ENCODE measurements at places on chromosomes 12 and 14.

GRCh38 chr12:125685915-125686314 is 620.7 kb downstream of the AACS start:
- H3K36me3 ChIP-seq: no peaks in the 10 kb centered on the region
- DNase-seq: no peak
- H3K4me3 ChIP-seq: no peak overlapping the region
- H3K27me3 ChIP-seq: no peaks in the 10 kb centered on the region
- H3K27ac ChIP-seq: no peak overlapping the region

GRCh38 chr14:33511851-33512640 is 438.8 kb downstream of the EGLN3 start:
- DNase-seq: no peak
- H3K27me3 ChIP-seq: no peaks in the 10 kb centered on the region
- H3K27ac ChIP-seq: no peak overlapping the region
- no peak overlapping the region for H3K4me3 ChIP-seq
- H3K4me1 ChIP-seq: no peaks in the 10 kb centered on the region

DNA sequence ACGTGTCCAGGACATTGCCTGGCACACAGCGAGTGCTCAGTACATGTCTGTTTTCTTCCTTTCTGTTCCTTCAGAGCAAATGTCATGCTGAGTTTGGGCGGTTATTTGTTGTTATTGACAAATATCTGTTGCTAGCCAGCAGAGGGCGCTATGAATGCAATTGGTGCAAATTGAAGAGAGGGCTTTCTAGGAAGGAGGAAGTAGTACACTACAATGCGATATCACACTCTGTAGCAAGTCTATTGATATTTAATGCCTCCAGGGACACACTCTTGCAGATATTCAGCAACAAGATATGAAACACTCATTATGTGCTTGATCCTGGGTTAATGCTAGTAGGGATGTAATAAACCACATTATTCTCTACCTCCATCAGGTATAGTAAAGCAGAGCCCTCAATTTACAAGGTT is 267.3 kb upstream of the SRRM4 start:
- no peaks in the 10 kb centered on the region for H3K27me3 ChIP-seq
- no peaks in the 10 kb centered on the region for H3K36me3 ChIP-seq
- no peak overlapping the region for H3K27ac ChIP-seq
- no peaks in the 10 kb centered on the region for H3K4me1 ChIP-seq
- H3K4me3 ChIP-seq: no peak overlapping the region

- H3K27ac ChIP-seq: no peak overlapping the region
- H3K36me3 ChIP-seq: no peaks in the 10 kb centered on the region
- no peaks in the 10 kb centered on the region for H3K4me1 ChIP-seq
- no peak for DNase-seq
- H3K27me3 ChIP-seq: no peaks in the 10 kb centered on the region
These were observed 116.5 kb downstream of the TTC6 start for GRCh38 chr14:37711831-37712475.

DNA sequence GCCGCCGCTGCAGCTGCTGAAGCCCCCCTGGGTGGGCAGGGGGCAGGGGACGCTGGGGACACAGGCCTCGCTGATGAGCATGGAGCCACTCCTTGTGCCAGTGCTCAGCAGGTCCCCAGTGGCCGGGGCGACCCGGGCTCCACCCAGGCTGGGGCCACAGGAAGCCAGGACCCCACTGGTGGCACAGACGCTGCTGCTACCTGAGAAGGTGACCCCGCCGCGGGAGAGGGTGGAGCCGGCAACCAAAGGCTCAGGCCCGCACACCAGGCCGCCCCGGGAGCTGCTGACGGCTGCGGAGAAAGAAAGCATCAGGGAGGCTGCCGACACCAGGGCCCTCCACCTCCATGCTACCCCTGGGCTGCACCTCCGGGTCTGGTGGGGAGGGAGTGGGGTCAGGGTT is 7.4 kb downstream of the KRT84 start:
- H3K4me1 ChIP-seq: no peaks in the 10 kb centered on the region
- no peak for DNase-seq
- no peak overlapping the region for H3K4me3 ChIP-seq
- H3K27ac ChIP-seq: no peak overlapping the region
- no peaks in the 10 kb centered on the region for H3K36me3 ChIP-seq

- no peak overlapping the region for H3K4me3 ChIP-seq
- H3K36me3 ChIP-seq: no peaks in the 10 kb centered on the region
These were observed 245.4 kb upstream of the DIO3 start for GRCh38 chr14:101315802-101316296.

GRCh38 chr14:21092273-21093011 is 6.0 kb downstream of the ZNF219 start:
- no peak overlapping the region for H3K27ac ChIP-seq
- no peak overlapping the region for H3K4me3 ChIP-seq
- H3K27me3 ChIP-seq: no peaks in the 10 kb centered on the region
- H3K4me1 ChIP-seq: peaks cover 9% of the 10 kb centered on the region
- H3K36me3 ChIP-seq: no peaks in the 10 kb centered on the region
- peak; percentile 93 for DNase-seq

GRCh38 chr12:24977711-24978110 is 28.8 kb upstream of the BCAT1 start:
- H3K4me3 ChIP-seq: no peak overlapping the region
- DNase-seq: no peak
- H3K36me3 ChIP-seq: no peaks in the 10 kb centered on the region
- H3K27me3 ChIP-seq: no peaks in the 10 kb centered on the region
- no peaks in the 10 kb centered on the region for H3K4me1 ChIP-seq

DNA sequence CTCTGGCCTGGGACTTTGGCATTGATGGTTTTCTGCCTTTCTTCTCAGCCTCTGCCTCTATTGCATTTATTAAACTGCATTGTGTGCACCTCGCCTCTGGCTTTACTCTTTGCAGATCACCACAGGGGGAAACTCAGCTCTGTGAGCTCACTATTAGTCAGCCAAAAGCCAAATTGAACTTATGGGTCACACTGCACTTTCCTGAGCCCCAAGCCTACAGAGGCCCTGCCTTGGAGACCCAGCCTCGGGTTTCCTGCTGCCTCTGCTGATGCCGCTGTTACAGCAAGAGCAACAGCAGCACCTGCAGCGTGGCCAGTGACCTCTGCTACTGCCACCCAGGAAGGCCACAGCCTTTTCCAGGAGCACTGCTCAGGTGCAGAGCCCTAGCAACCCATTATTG is 122.5 kb downstream of the DAD1 start:
- no peak overlapping the region for H3K27ac ChIP-seq
- no peaks in the 10 kb centered on the region for H3K27me3 ChIP-seq
- H3K4me3 ChIP-seq: no peak overlapping the region

DNA sequence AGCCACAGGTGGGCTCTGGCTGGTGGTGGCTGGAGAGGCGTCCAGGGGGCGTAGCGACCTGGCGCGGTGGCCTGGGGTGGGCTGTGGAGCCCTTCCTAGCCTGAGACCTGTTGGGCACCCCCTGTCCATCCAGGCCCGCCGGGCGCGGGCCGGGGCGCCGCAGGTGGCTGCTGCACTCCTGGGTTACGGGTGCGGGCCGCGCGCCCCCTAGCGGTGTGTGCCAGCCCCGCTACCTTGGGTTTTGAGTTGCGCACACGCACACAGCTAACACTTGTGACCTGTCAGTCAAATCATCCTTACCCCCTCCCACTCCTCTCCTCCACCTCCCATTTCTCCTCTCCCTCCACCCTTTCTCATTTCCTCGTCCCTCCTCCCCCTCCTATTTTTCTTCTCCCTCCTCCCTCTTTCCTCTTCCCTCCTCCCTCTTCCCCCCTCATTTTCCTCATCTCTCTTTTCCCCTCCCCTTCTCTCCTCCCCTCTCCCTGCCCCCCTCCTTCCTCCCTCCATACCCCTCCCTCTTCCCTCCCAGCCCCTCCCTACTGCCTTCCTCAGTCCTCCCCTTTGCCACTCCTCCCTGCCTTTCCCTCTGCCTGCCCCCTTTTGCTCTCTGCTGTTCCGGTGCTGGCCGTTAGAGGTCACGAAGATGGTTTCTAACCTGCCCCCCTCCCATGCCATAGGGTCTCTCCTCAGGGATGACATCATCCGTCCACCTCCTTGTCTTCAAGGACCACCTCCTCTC is 2.3 kb downstream of the MEG3 start:
- no peak overlapping the region for H3K27ac ChIP-seq
- no peaks in the 10 kb centered on the region for H3K36me3 ChIP-seq
- no peaks in the 10 kb centered on the region for H3K4me1 ChIP-seq
- no peaks in the 10 kb centered on the region for H3K27me3 ChIP-seq
- H3K4me3 ChIP-seq: no peak overlapping the region

DNA sequence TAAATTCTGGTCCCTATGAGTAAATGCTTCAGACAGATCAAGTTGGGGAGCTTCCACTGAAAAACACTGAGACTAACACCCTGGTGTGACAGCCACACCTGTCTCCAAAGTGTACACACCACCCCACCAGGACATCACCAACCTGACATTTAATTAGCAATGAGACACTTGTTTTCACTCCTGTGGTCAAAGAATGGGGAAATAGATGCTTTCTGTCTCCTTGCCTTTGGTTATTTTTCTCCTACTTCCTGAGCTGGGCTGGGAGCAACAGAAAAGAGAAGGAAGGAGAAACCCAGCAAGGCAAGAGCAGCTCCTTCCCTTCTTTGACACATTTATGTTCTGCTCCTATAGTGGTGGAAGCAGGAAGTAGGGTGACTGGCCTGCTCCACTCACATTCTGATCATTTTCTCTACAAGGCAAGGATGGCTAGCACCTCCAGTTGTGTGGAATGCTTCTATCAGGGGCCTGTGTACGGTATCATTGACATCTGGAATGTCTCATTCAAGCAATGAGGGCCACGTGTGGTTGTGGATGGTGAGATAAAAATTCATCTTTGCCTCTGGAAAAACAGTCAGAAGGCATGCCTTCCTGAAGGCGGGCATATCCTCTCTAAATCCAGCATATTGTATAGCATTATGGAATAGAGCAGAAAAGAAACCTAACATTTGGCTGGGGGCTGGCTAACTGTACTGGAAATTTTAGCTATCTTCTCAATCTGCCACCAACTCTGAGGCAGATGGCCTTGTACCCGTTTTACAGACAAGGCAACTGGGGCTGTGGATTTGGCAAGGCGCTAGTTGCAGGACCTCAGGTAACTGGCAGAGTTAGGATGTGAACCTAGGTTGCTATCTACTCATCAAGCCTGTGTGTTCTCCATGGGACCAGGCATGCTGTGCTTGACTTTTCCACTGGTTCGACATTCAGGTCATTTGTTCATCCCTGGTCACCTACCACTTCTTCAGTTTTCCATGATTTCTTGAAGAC is 24.8 kb upstream of the LGALS3 start:
- H3K36me3 ChIP-seq: no peaks in the 10 kb centered on the region
- no peak overlapping the region for H3K4me3 ChIP-seq
- peaks cover 32% of the 10 kb centered on the region for H3K4me1 ChIP-seq
- peak overlapping the region; percentile 68 for H3K27ac ChIP-seq
- DNase-seq: no peak
- H3K27me3 ChIP-seq: no peaks in the 10 kb centered on the region

GRCh38 chr12:65858831-65859230 is 34.5 kb downstream of the HMGA2 start:
- no peaks in the 10 kb centered on the region for H3K27me3 ChIP-seq
- H3K36me3 ChIP-seq: no peaks in the 10 kb centered on the region
- DNase-seq: no peak
- H3K4me1 ChIP-seq: no peaks in the 10 kb centered on the region

DNA sequence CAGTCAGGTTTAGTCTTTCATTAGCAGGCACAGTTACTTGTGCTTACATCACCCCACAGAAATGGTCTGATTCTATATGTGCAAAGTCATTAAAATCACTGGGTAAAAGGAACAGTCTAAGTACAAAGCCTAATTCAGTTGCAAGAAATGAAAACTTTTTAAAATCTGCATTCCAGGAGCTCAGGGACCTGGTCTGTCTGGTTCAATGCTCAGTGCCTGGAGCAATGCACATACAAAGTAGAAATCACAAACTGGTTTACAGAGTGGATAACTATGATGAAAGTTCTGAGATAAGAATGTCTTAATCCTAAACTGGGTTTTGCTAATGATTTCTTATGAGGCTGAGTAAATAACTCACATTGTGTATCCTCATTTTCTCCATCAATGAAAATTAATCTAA is 28.7 kb downstream of the LMNTD1 start:
- DNase-seq: no peak
- no peaks in the 10 kb centered on the region for H3K27me3 ChIP-seq
- no peaks in the 10 kb centered on the region for H3K36me3 ChIP-seq
- no peak overlapping the region for H3K4me3 ChIP-seq
- no peak overlapping the region for H3K27ac ChIP-seq

GRCh38 chr14:21299562-21300130 is 19.8 kb downstream of the RPGRIP1 start:
- no peak for DNase-seq
- H3K36me3 ChIP-seq: no peaks in the 10 kb centered on the region
- H3K27me3 ChIP-seq: peaks cover 5% of the 10 kb centered on the region
- H3K4me1 ChIP-seq: no peaks in the 10 kb centered on the region
- no peak overlapping the region for H3K27ac ChIP-seq
- no peak overlapping the region for H3K4me3 ChIP-seq

- H3K27me3 ChIP-seq: no peaks in the 10 kb centered on the region
- peak overlapping the region; percentile 80 for H3K27ac ChIP-seq
- no peak for DNase-seq
- no peaks in the 10 kb centered on the region for H3K36me3 ChIP-seq
These were observed 147.7 kb upstream of the SYT10 start for GRCh38 chr12:33587354-33587753.

DNA sequence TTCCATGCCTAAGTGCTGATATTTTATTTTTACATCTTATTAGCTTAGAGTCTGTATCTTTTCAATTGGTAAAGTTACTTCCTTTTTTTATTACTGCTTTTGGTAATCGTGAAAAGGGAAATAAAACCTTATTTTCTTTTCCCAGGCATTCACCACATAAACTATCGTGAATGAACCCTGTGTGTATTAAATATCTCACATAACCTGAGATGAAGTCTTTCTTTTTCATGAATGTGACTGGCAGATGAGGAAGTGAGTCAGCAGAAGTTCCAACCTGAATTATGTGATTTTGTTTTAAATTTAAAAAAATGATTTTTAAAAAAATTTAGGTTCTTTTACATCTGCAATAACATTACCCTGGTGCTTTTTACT is 26.0 kb downstream of the MYBPC1 start:
- no peaks in the 10 kb centered on the region for H3K36me3 ChIP-seq
- peaks cover 5% of the 10 kb centered on the region for H3K4me1 ChIP-seq
- H3K27ac ChIP-seq: no peak overlapping the region

DNA sequence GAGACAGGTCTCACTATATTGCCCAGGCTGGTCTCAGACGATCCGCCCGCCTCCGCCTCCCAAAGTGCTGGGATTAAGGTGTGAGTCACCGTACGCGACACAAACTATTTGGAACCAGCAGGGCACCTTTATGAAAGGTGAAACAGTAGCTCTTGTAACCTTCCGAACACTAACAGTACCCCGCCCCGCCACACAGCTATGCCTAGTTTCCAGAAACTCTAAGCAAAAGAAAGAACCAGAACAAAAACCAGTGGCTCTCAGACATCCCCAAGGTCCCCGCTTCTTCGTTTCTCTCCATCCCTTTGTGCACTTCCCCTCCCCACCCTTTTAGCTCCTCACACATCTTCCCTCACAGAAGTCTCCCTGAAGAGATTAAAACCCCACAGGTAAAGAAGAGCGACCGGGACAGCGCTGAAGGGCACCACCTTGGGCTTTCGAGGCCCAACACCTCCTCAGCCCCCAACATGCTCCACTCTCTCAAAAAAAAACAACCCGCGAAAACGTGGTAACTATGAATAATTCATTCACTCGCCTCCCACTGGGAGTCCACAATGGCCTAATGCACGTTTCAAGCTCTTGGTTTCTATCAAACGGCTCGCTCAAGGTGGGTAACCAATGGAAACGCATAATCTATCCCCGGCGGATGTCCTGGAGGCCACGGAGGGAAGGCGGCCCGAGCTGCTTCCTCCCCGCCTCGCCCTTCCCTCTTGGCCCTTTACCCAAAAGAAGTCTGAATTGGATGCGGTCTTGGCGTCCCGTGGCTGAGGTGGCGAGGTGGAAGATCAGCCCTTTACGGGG is 877 bp downstream of the BAG5 start:
- no peak for DNase-seq
- H3K27me3 ChIP-seq: no peaks in the 10 kb centered on the region
- H3K27ac ChIP-seq: peak overlapping the region; percentile 79
- H3K4me3 ChIP-seq: peak overlapping the region; percentile 73

Data from CD8-positive, alpha-beta memory T cell (primary cell).